ENCODE measurements at places on chromosomes 12 and 14.

DNA sequence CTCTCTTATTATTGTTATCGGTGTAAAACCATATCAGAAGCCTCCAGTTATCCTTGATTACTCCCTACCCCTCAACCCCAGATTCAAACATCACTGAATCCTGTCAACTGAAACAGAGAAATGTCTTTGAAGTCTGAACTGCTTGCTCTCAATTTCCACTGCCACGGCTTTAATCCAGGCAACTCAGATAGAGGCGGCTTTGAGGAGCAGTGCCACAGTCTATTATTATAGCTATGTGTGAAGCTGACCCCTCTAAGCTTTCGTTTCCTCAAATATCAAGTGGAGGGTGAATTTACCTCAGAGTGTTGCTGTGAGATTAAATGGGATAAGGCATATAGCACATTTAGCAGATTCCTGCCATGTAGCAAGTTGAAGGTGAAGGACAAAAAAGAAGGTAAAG, 49.0 kb upstream of the PDE3A start:
- no peak for DNase-seq

GRCh38 chr12:16857456-16857923, 251.5 kb upstream of the LMO3 start:
- DNase-seq = no peak

- no peak for DNase-seq
Measured at GRCh38 chr12:130462558-130463274, 125.0 kb downstream of the PIWIL1 start.

- DNase-seq = no peak
Measured at GRCh38 chr12:108369736-108370396, 30.8 kb upstream of the CMKLR1 start.

DNA sequence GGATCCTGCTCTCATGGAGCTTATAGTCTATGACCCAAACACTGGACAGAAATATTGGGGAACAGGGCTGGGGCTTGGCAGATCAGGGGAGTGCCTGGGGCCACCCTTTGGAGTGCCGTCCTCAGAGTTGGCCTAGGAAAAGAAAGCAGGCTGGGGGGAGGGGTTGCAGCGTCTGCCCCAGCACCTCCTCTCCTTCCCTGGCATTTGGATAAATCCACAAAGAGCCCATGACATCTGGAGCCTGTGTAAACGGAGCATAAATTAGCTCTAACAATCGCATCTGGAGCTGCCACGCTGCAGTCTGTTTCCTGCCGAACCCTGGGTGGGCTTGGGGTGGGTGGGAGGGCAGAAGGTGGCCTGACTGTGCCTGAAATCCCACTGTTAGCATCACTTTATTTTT, 63.8 kb downstream of the MVK start:
- DNase-seq = no peak

DNA sequence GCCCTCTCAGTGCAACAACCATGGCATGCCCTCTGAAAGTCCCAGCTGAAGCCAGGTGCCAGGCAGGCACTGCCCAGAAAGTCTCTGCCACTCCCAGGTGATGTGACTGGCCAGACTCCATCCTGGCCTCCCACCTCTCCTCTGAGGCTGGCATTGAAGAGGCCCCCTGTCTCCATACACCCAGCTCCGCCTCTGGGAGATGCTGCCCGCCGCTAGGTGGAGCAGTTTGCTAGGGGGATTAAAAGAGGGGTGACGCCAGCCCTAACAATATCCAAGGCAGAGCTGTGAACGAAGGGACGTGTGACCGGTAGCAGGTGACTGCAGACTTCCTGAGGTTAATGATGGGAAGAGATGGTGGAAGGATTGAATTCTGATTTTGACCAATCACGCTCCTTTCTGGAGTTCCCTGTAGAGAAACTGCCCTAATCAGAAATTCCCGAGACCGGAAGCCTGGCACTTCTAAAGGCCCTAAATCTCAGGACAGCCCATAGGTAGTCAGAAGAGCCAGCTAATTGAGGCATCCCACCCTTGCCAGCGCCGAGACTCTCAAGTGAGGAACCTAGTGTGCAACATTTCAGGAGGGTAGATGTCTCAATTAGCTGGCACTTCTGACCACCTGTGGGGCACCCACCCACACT, 8.3 kb upstream of the PLEK2 start:
- DNase-seq = no peak

- no peak for DNase-seq
Measured at GRCh38 chr14:104294628-104294982, 156.2 kb downstream of the KIF26A start.

Data from neuronal stem cell (in vitro differentiated cells).